Cardiac septum (tissue), 1 donor: ENCODE measurements at places on chromosomes 5 and 9. TPM values are rescaled to one million over a fixed set of nuclear protein-coding genes. Genes with fewer than 3 reads are reported as not detected.

The SPARC gene
- 539 TPM for total RNA-seq

The IFNA2 gene
- total RNA-seq: not detected

The CDH10 gene
- not detected for total RNA-seq

The FAM221B gene
- total RNA-seq: not detected

The INSL4 gene
- not detected for total RNA-seq

The SH3PXD2B gene
- total RNA-seq: 5.1 TPM

The SLU7 gene
- total RNA-seq: 50.5 TPM

The ENC1 gene
- 6.6 TPM for total RNA-seq

The AGXT2 gene
- not detected for total RNA-seq

The LCN1 gene
- not detected for total RNA-seq

The SOX30 gene
- 0.13 TPM for total RNA-seq

The RANBP17 gene
- total RNA-seq: 9.9 TPM

- DNase-seq: no peak
Observed at GRCh38 chr5:32201122-32201753, 27.1 kb upstream of the GOLPH3 start.

GRCh38 chr9:123616707-123617106 is 260.7 kb downstream of the CRB2 start:
- no peak for DNase-seq

GRCh38 chr9:115373710-115374045 is 255.7 kb upstream of the TNC start:
- no peak for DNase-seq

DNA sequence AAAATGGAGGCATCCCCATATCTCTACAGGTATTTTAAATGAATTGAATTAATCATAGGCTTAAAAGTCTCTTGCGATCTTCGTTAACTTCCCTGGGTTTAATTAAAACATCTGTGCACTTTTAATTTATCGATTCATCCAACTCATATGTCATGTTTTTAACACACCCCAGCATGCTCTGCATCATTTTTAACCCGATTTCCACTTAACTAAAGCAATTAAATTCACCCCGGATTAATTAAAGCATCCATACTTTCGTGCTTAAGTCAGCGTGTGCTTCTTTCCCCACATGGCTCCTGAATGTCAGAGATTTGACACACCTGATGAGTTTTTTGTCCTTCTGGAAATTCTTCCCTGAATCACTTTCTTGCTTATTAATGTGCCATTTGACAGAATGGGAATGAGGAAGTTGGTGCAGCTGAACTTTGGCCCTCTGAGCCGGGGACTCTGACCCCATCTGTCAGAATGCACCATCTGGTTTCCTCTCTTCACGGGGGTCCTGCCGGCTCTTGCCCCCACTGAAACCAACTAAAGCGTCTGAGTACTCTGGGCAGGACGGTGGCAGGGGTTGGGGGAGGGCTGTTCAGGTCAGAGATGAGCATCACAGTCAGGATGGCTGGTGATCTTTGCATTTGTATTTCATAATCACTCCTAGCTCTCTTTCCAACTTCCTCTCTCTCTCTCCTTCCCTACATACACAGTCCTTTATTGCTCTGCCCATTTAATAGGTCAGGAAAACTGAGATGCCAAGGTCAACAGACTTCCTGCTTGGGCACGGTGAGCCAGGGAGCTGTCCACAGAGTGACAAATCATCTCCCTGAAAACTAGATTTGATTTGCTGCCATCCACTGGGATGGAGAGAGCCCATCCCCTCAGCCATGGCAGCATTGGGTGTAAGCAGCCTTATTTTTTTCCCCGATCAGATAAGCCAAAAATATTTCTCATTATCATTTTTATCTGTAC is 180.3 kb upstream of the WWC1 start:
- no peak for DNase-seq

DNA sequence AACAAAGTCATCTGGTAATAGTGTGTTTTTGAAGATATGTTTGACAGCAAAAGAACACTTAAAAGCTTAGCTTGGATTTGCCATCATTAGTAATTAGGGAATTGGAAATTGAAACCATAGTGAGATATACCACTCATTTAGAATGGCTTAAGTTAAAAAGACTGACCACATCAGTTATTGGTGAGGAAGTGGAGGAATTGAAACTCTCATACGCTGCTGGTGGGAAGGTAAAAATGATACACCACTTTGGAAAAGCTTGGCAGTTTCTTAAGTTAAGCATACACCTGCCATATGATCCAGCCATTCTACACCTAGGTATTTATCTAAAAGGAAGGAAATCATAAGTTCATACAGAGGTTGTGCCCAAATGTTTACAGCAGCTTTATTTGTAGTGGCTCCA is 213.2 kb downstream of the TRIO start:
- DNase-seq: no peak

GRCh38 chr9:134917431-134918373 is at the start of gene FCN1:
Gene FCN1, minus strand, starts transcription at chr9:134917912. Its CDS starts 41 bp downstream, at chr9:134917871.
- peak; percentile 76 for DNase-seq

DNA sequence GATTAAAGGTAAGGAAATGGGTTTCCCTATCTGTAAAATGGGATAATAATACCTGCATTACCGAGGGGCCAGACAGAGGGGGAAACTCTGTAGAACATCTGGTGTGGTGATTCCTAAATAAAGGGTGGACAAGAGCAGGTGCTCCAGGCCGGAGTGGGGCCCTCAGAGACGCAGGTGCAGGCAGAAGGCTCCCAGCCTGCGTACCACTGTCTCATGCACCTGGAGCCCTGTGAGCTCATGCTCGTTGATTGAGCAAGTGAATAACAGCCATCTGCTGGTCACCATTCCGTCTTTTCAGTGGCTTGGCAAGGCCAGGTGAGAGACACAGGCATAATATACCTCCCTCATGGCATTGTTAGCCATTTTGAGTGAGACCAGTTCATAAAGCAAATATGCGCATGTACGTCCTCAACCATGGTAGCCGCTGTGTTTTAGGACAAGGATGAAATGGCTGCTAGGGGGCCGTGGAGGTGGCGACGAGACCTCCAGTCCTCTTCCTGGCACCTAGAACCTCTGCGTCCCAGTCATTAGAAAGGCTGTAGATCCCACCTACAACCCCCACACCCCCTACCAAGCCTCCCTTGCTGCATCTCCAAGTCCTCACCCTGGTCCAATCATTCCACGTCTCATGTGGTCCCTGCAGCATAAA is 198.0 kb upstream of the MVB12B start:
- peak; percentile 60 for DNase-seq

- no peak for DNase-seq
Observed at GRCh38 chr5:6003040-6003825, 375.1 kb downstream of the MED10 start.

GRCh38 chr9:18810581-18810980 is 222.4 kb downstream of the SAXO1 start:
- DNase-seq: no peak

GRCh38 chr5:174251305-174252000 is 205.9 kb downstream of the NSG2 start:
- no peak for DNase-seq

- no peak for DNase-seq
Observed at GRCh38 chr9:40925149-40925548, 203.3 kb downstream of the FOXD4L6 start.

- DNase-seq: no peak
Observed at GRCh38 chr9:1879501-1879900, 135.6 kb upstream of the SMARCA2 start.

- no peak for DNase-seq
Observed at GRCh38 chr9:72636621-72637020, 115.2 kb downstream of the TMC1 start.

GRCh38 chr9:111610149-111610548 is 10.7 kb upstream of the PTGR1 start:
- DNase-seq: no peak

- DNase-seq: no peak
Observed at GRCh38 chr9:133489253-133490190, 10.6 kb upstream of the SLC2A6 start.

GRCh38 chr5:29852329-29852728 is 1341.2 kb upstream of the CDH6 start:
- DNase-seq: no peak

- no peak for DNase-seq
Observed at GRCh38 chr5:67179697-67180361, 16.8 kb downstream of the CD180 start.
